Fibroblast of skin of right biceps (primary cell): ENCODE measurements at places on chromosomes 4 and X.

GRCh38 chr4:156749426-156750403, 221.9 kb downstream of the PDGFC start:
- DNase-seq, result no peak

DNA sequence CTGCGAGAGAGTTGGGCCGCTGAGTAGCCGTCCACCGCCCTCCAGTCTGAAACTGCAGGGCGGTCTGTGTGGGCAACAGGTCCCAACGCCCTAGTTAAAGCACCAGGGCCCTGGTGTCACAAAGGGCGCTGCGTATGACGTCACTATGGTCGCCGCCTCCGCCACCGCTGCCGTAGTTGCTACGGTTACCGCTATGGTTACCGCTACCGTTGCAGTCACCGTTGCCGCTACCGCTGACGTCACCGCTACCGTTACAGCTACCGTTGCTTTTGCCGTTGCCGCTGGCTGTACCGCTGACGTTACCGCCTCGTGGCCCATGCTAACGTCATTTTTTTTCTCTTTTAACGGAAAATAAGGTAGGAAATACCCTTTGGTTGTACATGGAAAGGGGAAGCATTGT, at the start of gene PPP1R2C:
TSS of gene PPP1R2C (minus strand) at position 68 of the 400 bp plus-strand sequence. CDS start 84 bp downstream, outside the sequence.
- no peak for DNase-seq

DNA sequence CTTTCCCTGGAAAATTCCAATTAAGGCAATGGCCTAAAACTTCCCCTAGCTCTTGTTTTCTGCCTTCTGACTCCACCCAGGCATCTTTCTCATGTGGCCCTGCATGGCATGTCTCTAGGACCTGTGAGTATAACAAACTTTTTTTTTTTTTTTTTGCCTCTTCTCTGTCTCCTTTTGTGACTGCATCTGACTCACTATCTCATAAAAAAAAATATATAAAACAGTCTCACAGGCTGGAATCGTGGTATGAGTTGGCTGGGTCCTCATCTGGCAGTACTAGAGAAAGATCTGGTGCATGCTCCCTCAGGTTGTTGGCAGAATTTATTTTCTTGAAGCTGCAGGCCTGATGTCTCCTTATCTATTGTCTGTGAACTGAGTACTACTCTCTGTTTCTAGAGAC, 313.9 kb downstream of the TECRL start:
- no peak for DNase-seq

DNA sequence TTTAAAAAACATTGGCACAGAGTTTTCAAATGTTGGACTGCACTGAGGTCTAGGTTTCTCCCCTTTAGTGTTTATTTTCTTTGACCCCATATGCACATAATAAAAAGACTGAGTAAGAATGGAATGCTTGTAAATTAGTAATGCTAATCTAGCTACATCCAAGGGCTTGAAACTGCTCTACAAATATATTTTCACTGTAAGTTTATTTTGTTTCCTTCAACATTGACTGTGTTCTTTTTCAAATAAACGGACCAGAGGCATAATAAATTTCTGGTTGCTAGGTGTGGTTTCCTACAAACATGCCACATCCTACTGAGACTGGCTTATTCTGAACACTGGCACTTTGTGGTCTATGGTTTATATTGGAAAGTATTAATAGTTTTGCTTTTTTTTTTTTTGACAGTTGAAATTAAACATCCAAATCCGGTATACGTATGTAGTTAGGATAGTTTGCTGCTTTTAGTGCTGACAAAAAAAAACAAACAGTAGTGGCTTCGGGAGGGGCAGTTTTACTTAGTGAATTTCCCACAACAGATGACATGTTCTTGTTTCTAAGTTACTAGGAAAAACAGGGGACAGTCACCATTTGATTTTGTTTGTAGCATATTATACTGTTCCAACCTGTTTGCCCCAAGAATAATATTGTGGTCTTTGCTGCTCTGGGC, 13.2 kb downstream of the CA5B start:
- DNase-seq, result peak; percentile 20

- peak; percentile 83 for DNase-seq
These were observed 49.1 kb downstream of the DHRSX start for GRCh38 chrX:2451501-2452316.

DNA sequence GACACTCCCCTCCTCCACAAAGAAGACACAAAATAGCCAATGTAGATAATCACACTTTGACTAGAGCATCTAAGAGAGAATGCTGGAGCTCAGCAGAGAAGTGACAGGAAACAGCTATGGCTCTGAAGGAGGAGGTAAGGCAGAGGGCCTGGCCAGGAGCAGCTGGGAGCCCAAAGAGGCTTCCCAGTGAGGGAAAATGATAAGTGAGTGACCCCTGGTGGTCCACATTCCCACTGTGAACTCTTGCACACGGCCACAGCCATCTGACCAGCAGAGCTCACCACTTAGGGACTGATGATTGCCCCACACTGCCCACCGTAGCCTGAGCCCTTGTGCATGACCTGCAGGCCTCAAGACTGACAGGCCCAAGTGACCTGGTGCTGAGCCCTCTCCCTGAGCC, 162.7 kb upstream of the GALNTL6 start:
- DNase-seq, result no peak
